CD4-positive, alpha-beta T cell treated with Interleukin-17A for 1 hour (primary cell): ENCODE measurements at places on chromosomes 11 and 22.

- no peak for DNase-seq
These were observed 145.8 kb downstream of the APOL5 start for GRCh38 chr22:35863432-35863831.

- no peak for DNase-seq
These were observed 55.3 kb downstream of the ETS1 start for GRCh38 chr11:128532016-128532571.

GRCh38 chr11:26757995-26758394 is 36.1 kb upstream of the SLC5A12 start:
- no peak for DNase-seq

DNA sequence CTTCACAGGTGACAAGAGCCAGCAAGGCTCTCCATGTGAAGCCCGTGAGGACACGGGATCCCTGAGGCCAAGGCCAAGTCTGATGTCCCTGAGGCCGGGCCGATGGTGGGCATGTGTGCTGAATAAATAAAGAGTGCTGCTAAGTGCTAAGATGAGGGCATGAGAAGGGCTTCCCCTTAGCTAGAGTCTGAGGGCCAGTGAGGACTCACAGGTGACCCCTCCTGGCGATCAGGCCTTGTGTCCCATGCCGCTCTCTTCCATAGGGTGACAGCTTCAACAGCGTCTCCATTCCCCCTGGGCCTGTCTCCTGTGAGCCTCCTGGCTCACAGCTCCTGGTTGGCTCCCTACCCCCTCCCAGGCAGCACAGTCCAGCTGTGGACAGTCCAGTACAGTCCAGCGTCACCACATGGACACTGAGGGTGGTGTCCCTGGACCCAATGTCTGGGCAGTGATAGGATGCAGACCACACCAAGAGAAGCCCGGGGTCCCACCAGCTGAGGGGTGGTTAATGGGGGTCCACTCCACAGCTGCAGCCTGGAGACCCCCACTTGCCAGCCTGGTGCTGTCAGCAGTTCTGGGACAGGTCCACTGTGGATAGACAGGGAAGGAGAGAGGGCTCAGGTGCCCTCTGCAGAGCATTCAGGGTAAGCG is 1033.2 kb downstream of the TBC1D22A start:
- DNase-seq: no peak

GRCh38 chr22:50485221-50486131 is 1.2 kb upstream of the MIOX start:
- DNase-seq: no peak

- no peak for DNase-seq
These were observed 84.7 kb downstream of the MSANTD4 start for GRCh38 chr11:105937331-105937730.

DNA sequence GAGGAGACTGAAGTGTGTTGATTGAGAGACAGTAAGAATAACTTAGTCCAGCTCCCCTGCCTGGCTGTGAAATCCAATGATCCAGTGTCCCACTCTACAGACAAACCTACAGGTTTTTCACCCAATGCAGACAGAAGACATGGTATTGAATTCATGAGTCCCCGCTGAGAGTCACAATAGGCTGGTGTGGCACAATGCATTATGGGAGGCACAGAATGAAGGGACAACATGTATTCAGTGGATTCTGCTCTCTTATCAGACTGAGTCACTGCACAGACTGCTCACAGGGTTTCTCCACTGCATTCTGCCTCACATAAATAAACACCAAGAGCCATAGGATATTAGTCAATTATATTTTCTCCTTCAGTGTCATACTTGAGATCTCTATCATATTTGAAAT is 55.2 kb upstream of the TOP3B start:
- DNase-seq: no peak

- DNase-seq: peak; percentile 66
These were observed 15.0 kb downstream of the DENND5A start for GRCh38 chr11:9250139-9250582.

DNA sequence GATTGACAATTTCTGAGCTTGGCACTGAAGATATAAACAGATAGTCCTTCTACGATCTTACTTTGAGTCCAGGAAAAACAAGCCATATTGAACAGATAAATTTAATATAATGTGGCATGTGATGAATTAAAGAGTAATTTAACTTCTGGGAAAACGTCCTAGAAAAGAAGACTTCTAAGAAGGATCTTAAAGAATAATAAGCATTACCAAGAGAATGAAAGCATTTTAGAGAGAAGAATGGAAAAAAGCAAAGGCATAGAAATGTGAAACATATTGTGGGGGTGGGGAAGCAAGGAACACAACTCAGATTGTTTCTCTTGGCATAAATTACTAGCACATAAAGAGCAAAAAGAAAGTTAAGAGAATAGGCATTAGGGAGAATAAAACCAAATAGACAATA is 5.4 kb downstream of the DDIAS start:
- no peak for DNase-seq

DNA sequence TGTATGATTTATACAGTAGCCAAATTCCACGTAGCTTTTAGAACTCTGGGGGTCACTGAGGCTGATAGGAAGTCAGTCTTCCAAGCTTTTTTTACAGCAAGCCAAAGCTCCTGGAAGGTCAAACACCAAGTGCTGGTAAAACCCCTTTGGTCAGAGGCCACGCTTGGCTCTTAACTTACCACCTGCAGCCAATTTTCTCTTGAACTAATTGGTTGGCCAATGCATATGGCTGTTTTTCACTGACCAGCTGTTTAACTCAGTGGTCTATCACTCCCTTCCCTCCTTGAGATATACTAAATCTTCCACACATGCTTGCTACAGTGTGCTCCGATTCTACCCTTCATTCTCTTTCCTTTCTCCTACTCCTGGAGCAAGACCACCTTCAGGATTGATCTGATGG is 116.0 kb downstream of the FAR1 start:
- DNase-seq: no peak

GRCh38 chr11:110621826-110622225 is 90.4 kb downstream of the ARHGAP20 start:
- DNase-seq: no peak

GRCh38 chr11:12693479-12694182 is 19.4 kb downstream of the TEAD1 start:
- DNase-seq: no peak

DNA sequence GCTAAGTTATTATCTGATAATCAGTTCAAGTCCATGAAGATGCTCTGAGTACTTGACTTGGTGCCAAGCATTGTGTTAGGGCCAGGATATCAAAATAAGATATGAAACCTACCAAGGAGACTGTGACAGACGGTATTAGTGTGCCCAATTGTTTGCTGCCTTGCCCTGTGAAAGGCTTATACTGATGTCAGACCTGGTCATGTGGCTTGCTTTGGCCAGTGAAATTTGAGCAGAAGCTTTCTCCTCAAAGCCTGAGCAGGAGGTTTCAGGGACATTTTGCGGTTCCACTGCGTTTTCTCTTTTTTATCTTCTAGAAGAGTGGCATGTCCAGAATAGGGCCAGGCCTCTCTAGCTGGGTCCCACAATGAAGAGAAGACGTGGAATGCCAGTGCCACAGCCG is 15.8 kb upstream of the PKNOX2 start:
- DNase-seq: no peak

- DNase-seq: no peak
These were observed 39.0 kb downstream of the PDGFD start for GRCh38 chr11:104124979-104125378.

GRCh38 chr11:77283101-77283500 is 18.4 kb downstream of the GDPD4 start:
- DNase-seq: no peak

GRCh38 chr11:130574740-130575139 is 126.3 kb downstream of the ADAMTS15 start:
- no peak for DNase-seq

GRCh38 chr11:119056421-119056999 is 495 bp downstream of the HYOU1 start:
- peak; percentile 72 for DNase-seq

DNA sequence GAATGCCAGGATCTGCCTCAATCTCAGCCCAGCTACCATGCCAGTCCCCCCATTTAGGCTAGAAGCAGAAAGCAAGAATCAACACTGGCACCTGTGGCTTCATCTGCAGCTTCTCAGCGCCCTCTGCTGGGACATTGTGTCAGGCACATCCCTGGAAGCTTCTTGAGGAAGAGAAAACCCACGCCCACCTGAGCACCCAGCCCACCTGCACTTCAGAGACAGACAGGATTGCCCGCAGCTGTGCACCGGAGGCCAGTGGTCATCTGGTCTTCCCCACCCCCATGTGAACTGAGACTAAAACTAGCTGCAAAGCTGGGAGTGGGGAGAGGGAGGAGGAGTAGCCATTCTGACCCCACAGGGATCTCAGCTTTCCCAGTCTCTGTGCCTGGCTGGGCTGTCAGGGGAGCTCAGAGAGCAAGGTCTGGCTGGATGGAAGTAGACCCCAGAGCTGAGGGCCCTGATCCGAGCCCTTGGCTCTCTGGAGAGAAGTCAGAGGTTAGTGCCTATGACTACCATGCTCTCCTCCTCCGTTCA is 66.8 kb downstream of the FEZ1 start:
- peak; percentile 16 for DNase-seq

DNA sequence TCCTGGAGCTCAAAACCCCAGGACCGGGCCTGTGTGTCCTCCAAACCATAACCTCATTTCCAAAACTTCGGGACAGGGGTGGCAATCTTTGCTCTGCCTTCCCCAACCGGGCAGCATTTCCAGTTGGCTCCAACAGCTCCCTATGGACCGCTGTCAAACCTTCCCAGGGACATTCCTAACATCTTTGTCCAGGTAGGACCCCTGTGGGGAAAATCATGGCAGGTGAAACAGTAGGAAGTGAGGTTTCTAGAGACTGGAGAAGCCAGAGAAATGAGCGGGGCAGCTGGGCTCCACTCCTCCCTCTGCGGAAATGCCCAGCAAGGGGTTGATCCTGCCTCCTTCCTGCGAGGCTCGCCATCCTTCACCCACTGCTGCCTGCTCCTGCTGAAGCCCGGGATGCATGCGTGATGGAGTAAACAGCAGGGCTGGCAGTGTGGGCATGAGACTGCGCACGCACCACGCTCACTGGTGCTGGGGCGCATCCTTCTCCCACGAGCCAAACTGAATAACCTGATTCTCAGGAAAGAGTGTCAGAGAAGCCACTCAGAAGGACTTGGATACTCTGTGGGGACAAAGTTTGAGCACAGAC is 136.4 kb downstream of the BUD13 start:
- no peak for DNase-seq

- no peak for DNase-seq
These were observed 15.4 kb downstream of the DDX10 start for GRCh38 chr11:108680271-108680670.

GRCh38 chr22:40210818-40211217 is 33.1 kb downstream of the TNRC6B start:
- DNase-seq: no peak

GRCh38 chr11:78268591-78269410 is 80.1 kb downstream of the USP35 start:
- DNase-seq: no peak

DNA sequence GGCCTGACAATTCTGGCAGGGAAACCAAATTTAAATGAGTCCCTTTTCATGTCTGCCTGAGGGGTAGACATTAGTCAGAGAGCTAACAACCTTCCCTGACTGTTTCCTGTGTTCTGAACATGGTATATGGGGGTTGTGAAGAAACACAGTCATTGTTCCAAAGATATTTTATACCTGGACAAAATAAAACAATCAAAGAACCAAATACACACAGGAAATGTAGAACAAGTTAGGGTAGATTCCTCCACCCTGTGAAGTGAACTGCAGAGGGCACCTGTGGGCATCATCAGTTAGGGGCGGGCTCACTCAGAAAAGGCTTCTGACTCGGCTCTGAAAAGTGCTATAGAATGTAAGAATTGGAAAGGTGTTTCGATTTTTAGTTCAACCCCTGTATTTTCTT is 231.9 kb upstream of the CADM1 start:
- no peak for DNase-seq

DNA sequence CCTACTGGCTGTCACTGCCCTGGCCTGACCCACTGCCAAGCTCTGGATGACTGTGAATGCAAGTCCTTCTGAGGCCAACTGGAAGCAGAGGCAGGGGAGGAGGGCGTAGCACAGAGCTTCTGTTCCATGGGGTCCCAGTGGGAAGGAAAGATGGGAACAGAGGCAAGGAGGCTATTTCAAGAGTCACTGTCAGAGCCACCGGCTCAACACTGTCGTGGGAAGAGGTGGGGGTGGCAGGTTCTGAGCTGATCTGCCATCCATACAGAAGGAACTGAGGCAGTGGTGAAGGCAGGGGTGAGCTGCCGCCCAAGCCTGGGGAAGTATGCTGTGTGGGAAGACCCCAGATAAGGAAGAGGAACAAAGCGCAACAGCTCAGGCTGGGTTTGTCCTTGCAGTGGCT is 54.7 kb downstream of the SGSM3 start:
- DNase-seq: no peak

DNA sequence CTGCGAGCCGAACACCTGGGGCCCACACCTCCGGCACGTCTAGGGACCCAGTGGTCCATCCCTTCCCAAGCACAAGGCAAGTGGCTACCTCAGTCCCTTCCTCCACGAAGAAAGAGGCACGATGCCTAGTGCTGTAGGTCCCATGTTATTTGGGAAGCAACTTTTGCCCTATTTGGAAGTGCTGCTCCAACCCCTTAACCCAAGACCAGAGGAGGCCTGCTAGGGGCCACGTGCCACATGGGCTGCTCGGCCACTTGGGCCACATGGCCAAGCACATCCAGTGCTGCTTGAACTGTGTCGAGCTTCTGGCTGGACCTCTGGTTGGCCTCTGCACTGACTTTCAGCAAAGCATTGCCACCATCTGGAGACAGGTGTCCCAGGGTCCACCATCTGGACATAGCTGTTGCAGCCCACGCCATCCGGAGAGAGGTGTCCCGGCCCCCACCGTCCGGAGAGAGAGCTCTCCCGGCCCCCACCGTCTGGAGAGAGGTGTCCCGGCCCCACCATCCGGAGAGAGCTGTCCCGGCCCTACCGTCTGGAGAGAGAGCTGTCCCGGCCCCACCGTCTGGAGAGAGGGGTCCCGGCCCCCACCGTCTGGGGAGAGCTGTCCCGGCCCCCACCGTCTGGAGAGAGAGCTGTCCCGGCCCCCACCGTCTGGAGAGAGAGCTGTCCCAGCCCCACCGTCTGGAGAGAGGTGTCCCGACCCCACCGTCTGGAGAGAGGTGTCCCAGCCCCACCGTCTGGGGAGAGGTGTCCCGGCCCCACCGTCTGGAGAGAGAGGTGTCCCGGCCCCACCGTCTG is 6.5 kb upstream of the B4GALNT4 start:
- no peak for DNase-seq

GRCh38 chr11:27097551-27097950 is 56.9 kb downstream of the BBOX1 start:
- DNase-seq: no peak

GRCh38 chr11:117953024-117953671 is 23.9 kb upstream of the TMPRSS13 start:
- DNase-seq: peak; percentile 72
